ENCODE measurements at places on chromosomes 1 and 21.

DNA sequence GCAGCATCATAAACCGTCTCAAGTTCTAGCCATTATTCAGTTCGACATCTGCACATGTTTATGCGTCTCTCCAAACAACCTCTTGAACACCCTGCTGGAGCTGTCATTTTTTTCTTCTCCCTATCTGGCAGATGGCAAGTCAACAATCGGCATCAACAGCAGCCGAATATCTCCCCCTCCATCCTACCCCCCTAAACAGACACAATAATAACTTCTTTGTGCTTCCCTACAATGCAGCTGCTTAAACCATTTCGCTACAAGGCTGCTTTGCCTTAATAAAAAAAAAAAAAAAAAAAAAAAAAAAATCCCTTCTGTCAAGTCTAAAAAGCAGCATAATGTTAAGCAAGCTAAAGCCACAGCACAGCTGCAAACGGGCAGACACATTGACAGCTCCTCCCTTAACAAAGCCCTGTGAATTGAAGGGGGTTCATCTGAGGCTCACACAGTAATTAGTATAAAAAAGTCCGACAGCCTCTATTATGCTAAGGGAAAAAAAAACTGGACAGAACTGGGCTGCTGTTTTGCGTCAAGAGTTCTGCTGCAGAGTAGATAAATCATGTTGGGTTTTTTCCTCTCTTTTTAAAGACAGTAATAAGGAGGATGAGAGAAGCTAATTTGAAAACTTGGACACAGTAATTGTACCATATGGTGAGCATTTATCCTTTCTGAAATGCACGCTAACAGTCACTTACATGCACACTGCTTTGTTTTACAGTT, 136.4 kb downstream of the AKT3 start:
- peak; percentile 34 for DNase-seq

DNA sequence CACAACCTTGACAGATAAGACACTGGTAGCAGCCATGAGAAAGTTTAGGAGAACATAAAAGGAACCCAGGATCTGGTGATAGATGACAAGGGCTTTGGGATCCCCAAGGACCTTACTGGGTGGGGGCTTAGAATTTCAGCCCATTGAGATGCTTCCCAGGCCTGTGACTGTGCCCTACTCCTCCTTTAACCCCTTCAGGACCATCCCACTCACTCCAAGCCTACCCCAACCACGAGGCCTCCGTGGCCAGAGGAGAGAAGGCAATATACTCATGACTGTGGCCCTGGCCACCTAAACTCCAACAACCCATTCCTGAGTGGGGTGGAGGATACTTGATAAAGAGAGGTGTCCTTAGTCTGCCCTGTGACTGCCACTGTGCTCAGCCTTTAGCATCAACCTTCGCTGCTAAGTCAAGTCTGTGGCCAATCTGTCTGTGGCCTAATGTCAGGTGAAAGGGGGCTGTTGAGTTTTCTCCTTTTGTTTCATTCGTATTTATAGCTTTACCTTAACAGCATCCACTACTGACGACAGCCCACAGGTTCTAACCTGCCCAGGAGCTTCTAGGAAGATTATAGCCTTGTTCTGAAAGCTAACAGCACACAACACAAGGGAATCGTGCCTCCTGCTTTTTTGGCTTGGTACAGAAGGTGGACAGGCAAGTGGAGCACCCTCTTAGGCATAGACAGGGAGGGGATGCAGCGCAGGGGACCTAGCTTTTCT, 16.9 kb upstream of the BCAR3 start:
- DNase-seq = no peak

DNA sequence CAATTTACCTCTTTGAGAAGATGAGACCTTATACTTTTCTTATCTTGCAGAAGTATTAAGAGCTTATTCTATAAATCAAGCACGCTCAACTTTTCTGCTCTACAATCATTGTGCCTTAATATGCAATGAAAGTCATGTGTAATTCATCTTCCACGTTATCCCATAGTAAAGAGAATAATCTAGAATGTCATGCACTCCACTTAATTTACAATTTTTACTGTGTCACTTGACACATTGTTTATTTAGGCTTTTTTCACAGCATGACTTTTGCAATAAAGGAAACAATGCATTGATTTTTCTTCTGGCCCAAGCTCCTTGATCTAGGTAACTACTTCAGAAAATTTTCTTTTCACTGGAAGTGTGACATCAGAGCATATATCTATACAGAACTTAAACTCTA, 290.9 kb downstream of the HHIPL2 start:
- DNase-seq = no peak

- no peak for DNase-seq
Measured at GRCh38 chr1:239550178-239550577, 163.8 kb downstream of the CHRM3 start.

- peak; percentile 7 for DNase-seq
Measured at GRCh38 chr21:45318556-45319404, 31.1 kb upstream of the POFUT2 start.

GRCh38 chr1:156760092-156760795, 7.1 kb upstream of the PRCC start:
- no peak for DNase-seq

DNA sequence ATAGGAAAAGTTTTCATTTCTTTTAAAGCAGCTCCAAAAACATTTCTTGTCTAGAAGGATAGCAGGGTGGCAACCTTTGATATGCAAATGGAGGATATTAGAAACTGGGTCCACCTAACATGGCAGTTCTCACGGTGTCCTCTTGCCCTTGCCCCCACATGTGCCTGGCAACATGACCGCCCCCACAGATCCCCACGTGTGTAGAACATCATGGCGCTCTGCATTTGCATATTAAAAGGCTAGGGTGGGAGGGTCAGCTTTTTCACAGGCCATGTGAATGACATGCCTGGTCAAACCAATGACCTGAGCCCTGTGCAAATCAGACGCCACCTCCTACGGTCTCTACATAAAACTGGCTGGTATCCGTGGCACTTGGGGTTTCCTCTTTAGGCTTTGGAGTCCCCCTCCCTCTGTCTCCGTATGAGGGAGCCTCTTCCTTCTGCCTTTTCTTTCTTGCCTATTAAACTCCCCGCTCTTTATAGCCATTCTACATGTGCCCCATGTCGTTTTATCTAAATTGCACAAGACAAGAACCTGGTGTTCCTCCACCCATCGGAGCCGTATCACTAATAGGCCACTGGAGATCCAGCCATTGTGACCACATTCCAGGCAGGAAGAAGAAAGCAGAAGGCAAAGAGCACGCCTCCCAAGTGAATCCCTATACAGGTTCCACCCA, 71.3 kb downstream of the WDR4 start:
- no peak for DNase-seq

DNA sequence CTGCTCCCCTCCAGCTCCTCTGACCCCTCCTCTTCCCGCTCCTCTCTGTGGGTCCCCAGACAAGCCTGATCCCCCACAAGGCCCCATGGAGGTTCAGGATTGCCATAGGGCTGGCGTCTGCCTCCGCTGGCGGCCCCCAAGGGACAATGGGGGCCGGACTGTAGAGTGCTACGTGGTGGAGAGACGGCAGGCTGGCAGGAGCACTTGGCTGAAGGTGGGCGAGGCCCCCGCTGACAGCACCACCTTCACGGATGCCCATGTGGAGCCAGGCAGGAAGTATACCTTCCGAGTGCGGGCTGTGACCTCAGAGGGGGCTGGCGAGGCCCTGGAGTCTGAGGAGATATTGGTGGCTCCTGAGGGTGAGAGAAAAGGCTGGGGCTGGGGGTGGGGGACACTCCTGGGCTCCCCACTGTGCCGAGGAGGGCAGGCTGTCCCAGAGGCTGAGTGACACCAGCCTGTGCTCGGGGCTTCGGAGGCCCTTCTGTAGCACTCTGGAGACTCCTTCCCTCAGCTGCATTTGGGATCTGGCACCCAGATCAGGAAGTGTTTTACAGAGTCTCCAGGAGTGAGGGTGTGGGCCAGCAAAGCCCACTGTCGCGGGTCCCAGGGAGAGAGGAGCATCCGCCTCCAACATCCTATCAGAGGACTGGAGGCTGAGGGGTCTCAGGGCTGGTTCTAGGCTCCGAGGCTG, 25.9 kb downstream of the IGFN1 start:
- no peak for DNase-seq

DNA sequence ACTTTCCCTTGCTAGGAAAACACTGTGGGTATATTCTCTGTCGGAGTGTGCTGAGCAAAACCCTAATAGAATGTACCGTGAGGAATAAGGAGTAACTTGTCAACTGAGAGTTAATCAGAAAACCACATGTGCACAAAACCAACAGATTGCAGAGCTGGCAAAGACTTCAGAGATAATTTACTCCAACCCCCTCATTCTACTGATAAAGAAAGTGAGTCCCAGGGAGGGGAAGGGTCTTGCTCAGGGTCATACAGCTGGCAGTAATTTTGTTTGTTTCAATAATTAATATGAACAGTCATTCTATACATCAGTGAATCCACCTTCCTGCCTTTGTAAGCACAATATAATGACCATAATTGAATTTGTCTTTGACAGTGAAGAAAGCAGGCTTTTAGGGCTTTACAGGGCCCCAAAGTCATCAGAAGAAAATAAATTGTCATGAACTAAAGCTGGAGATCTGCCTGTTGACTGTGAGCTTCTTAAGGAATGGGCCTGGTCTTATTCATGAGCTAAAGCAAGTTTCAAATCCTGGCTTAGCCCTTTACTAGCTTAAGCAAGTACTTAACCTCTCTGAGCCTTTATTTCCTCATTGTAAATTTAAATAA, 67.2 kb upstream of the HOOK1 start:
- no peak for DNase-seq

DNA sequence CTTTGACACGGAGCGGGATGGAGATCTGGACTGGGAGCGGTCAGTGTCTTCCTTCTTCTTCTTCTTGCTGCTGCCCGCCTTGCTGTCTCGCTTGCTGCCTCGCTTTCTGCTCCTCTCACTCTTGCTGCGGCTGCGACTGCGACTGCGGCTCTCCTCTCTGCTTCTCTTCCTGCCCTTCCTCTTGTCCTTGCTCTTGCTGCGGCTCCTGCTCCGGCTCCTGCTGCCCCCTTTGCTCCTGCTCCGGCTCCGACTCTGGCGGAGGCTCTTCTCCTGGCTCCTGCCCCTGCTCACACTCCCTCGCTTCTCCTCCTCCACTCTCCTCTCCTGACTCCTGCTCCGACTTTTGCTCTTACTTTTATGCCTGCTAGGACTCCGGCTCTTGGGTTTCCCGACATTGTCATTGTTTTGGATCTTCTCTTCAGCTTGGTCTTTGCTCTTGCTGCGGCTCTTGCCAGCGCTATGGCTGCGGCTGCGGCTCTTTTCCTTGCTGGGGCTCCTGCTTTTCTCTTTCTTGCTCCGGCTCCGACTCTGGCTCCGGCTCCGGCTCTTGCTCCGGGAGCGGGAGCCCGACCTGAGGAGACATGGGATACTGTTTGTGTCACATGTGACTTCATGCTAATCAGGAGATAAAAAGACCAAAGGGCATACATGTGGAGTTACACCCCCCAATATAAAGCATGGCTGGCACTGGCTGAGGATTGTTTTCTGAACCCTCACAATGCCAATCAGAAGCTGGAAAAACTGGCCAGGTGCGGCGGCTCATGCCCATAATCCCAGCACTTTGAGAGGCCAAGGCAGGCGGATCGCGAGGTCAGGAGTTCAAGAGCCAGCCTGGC, 25.2 kb upstream of the TMEM200B start:
- DNase-seq = no peak

GRCh38 chr1:36520771-36521420, 38.2 kb upstream of the CSF3R start:
- DNase-seq = no peak

- no peak for DNase-seq
Measured at GRCh38 chr1:105483436-105483835, 1573.0 kb upstream of the PRMT6 start.

DNA sequence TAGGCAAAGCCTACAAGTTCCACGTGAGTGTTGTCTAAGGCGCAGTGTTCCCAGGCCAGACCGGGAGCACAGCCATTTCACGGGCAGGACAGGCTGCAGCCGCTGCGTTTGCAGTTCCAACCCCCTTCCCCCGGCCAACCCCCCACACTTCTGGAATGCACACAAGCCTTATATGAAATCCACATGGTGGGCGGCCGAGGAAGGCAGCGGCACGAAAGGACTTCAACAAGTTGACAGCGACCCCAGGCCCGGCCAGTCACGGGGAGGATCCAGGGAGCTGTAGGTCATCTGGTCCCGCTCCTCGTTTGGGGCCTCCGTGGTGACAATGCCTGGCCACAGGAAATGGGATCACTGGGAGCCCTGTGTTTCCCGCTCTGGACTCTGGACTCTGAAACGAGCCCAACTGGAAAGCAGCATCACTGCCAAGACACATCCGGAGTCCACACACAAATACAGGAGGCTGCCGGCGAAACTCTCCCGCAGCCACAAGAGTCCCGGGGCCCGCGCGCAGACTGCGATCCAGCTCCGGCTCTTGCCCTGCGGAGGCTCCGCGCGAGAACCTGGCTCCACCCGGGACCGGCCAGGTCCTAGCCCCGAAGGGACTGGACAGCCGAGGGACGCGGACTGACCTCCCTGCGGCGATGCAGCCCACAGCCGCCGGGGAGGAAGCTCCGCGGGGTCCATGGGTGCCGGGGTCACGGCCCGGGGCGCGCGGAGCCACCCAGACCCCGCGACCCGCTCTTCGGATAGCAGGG, 794 bp downstream of the NID1 start:
- DNase-seq = no peak

GRCh38 chr21:27700974-27701614, 734.2 kb upstream of the ADAMTS5 start:
- peak; percentile 65 for DNase-seq

DNA sequence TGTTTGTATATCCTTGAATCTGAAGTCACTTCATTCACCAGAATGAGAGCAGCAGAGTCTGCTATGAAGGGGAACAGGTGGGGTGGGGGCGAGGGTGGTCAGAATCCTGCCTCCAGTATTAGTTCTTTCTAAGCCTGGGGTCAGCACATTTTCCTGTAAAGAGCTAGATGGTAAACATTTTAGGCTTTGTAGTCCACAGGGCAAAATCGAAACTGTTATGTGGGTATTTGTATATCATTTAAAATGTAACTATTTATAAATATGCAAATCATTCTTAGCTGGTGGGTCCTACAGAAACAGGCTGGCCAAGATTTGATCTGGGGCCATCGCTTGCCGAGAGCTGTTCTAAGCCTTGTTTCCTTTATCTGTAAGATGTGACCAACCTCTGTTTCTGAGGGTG, 96.0 kb downstream of the IGSF21 start:
- DNase-seq = no peak

GRCh38 chr1:160117709-160118183, 2.2 kb downstream of the ATP1A2 start:
- peak; percentile 94 for DNase-seq

- no peak for DNase-seq
Measured at GRCh38 chr1:244209955-244210354, 158.9 kb downstream of the ZBTB18 start.

Measured in posterior cingulate gyrus (tissue), 11 donors.